ENCODE measurements at places on chromosomes 5 and 9.

DNA sequence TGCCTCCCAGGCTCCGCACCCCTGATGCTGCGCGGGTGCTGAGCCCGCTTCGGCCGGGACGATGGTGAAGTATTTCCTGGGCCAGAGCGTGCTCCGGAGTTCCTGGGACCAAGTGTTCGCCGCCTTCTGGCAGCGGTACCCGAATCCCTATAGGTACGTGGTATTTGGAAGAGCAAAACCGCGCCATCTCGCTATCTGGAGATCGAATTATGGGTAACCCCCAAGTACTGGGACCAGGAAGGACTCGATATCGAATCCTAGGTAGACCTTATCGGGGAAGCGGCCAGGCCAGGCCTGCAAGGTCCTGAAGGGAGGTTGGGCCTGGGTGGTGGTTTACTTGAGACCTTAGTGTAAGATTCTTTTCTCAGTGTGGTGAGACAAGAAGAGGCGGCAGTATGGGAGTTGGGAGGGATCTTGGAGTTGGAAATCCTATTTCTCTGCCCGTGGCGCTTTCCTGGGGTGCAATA lies 359 bp downstream of the PRELID1 start:
- peak; percentile 46 for DNase-seq

GRCh38 chr9:125525921-125526631 lies 180.9 kb downstream of the MAPKAP1 start:
- DNase-seq = no peak

DNA sequence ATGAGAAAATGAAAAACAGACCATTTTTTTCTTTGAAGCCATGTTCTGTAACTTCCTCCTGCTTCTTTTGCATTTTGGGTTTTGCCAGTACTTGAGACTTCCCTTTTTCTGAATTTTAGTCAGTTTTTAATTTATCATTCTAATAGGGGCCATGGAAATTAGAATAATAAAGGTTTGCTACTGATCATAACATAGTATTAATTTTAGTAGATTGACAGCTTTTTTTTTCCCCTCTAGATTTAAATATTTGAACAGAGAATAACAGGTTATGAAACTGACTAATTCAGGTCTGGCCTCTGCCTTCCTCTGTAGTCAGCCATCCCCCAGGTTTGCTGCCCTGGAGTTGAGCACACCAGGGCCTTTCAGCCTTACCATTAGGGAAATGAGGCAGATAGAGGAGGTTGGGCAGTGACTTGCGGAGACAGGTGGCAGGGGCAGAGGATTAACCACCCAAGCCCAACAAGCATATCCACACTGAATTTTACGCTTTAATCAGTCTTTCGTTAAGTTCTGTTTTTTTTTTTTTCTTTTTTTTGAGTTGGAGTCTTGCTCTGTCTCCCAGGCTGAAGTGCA lies 80.1 kb upstream of the TNFAIP8 start:
- peak; percentile 62 for DNase-seq

DNA sequence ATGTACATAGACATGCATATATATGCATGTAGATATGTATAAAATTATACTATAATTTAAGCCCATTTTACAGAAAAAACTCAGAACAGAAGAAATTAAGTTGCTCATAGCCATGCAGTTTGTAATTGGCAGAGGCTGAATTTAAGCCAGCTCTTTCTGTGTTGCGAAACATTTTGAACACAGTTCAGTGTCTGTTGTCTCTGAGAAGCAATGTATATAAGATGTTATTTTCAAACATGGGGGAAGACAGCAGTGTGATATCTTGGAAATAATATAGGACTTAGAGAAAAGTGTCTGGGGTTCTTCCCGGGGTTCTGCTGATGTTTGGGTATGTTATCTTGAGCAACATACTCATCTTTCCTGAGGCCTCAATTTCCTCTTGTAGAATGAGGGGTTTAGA lies 37.6 kb downstream of the SVEP1 start:
- no peak for DNase-seq

DNA sequence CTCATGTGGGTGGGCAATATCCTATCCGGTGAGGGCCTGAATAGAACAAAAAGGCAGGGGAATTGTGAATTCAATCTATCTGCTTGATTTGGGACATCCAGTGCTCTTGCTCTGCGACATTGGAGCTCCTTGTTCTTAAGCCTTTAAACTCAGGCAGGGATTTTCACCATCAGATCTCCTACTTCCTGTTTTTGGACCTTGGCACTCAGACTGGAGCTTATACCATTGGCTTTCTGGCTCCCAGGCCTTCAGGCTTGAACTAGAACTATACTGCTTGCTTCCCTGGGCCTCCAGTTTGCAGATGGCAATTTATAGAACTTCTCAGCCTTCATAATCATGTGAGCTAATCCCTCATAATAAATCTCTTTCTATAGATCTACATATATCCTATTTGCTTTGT lies 134.3 kb upstream of the CLINT1 start:
- DNase-seq = peak; percentile 21

GRCh38 chr9:126481862-126482261 lies 131.9 kb upstream of the LMX1B start:
- DNase-seq = no peak

DNA sequence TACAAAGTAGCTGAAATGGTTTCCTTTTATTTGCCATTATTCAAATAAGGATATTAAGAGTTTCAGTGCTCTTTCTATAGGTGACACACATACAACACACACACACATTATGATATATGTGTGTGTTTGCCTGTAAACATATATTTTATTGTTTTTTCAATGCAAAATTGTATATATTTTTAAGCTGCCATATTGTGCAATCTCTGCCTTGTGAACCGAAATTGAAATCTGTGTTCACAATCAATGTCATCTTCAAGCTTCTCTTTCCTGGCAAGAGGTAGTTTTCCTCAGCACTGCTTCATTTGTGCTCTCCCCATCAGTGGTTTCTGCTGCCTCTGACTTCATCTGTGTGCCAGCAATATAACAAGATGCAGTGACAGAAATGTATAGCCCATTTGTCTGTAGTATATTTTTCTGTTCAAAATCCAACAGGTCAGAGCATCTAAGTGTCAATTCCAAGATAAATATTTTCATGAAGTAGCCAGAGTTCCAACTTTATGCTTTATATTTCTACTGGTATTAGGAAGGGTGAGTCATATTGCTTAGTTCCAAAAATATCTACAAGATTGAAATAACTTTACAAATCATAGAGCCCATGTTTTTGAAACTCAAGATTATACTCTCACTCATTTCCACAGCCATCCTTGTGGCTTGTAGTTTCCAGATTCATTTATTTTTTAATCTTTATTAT lies 1704.8 kb upstream of the CDH9 start:
- no peak for DNase-seq

- no peak for DNase-seq
Measured at GRCh38 chr5:91016954-91017700, 366.0 kb downstream of the ARRDC3 start.

DNA sequence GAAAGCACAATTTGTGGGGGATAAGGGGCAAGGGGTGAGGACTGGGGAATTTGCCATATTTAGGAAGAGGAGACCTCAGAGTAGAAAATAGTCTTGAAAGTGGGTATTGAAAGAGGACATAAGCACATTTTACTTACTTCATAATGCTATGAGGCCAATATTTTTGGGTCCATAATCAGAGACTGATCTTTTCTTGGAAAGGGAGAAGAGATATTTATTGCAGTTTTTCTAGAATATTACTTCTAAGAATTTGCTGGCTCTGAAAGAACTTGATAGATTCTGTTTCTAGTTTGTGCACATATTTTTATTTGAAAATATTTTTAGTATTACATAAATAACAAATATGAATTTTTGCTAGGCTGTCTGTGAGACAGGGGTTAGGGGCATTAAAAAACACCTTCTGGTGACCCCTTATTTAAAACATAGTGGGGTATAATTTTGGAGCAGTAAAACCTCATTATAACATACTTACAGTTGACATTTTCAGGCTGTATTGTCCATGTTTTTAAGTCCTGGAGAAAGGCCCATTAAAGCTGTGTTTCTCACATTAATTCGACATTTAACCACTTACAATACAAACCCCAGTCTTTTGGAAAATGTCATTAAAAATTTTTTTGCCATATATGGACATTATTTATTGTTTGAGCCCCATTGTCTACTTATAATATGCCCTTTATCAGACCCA lies 118.9 kb upstream of the NFIB start:
- no peak for DNase-seq

DNA sequence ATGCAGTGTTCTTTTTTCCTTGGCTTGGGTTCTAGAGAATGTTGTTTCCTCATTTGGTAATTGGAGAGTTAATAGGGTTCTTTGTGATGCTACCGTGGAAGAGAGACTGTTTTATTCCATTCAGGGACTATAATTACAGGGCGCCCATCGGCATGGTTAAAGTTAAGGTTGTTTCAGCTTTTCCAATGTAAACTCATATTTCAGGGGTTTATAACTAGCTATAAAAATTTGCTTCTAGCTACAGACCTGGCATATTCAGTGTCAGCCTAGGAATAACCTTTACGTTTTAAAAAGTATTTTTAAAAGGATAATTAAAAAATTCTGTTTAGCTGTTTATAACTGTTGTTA lies 99.1 kb downstream of the AOPEP start:
- DNase-seq = no peak

GRCh38 chr5:8919096-8919495 lies 626.8 kb downstream of the SEMA5A start:
- DNase-seq = no peak

DNA sequence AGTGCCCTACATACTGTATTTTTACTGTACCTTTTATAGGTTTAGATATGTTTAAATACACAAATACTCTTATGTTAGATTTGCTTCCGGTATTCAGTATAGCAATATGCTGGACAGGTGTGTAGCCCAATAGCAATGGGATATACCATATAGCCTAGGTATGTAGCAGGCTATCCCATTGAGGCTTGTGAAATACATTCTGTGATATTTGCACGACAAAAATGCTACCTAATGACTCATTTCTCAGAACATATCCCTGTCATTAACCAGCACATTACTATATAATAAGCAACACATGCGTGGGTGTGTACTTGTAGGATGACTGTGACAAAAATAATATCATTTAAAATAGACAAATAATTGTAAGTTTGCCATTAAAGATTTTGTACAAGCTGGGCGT lies 208.8 kb downstream of the MRPS30 start:
- no peak for DNase-seq

DNA sequence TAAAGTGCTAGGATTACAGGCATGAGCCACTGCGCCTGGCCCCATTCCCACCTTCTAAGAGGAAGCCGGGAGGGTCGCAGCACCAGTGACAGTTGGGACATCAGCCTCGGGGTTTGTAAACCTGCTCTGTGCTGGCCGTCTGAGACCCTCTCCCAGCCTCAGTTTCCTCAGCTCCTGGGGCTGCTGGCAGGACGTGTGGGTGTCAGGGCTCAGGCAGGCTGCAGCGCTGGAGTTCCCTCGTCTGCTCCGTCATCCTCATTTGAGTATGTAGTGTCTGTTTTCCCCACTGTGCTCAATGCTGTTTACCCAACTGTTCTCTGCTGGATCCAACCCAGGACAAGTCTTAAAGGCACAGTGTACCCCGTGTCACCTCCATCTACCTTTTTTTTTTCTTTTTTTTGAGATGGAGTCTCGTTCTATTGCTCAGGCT lies 2.0 kb upstream of the NINJ1 start:
- no peak for DNase-seq

GRCh38 chr9:68740561-68740960 lies 35.5 kb downstream of the PIP5K1B start:
- DNase-seq = no peak

DNA sequence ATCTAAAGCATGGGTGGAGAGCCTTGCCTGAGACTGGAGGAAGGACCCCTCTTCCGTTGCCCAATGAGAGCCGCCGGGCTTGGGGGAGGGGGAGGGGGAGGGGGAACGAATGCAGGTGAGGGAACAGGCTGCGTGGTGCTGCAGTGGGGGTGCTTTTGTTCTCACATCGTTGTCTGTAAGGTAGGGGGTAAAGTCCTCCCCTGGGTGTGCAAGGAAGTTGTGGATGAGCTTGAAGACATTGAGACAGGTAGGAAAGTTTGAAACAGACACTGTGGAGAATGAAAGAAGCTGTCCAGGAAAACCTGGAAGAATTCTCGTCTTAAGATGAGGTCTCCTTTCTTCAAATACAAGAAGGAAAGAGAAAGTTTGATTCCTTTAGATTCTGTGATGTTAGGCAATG lies 94.1 kb upstream of the LIFR start:
- DNase-seq = no peak

GRCh38 chr5:180625125-180625790 lies 24.1 kb downstream of the FLT4 start:
- no peak for DNase-seq

- no peak for DNase-seq
Measured at GRCh38 chr9:93931905-93932304, 23.2 kb downstream of the BARX1 start.

DNA sequence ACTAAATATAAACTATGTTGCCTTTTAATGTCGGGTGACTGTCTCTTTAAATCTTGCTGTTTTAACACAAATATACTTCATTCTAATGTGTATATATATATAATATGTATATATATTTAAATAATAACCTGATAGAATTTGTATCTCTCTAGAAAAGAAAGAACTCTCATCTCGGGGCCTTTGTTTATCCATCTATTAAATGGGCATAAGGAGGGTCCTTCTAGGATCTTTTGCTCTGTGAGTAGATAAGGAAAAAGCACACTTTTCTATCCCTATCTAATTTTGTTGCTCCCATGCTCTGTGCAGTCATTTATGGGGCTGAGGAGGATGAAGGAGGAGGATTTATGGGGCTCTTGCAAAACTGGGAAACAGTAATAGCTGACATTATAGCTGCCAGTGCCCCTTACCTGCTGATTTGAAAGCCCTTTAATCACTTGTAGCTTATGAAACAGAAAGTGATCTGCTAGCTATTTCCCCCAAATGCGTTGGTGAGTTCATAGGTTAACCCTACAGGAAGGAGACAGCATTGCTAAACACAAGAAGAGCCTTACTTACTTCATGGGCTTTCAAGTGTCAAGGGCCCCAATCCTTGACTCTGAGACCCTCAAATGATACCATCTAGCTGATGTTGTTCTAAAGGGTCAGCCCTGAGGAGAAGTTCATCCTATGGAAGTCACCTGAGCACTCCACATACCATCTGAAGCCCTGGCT lies 5.8 kb upstream of the PPARGC1B start:
- DNase-seq = peak; percentile 57

GRCh38 chr9:74348777-74349176 lies 148.4 kb upstream of the RORB start:
- DNase-seq = no peak

GRCh38 chr5:158511454-158511853 lies 588.3 kb downstream of the EBF1 start:
- no peak for DNase-seq

- DNase-seq = no peak
Measured at GRCh38 chr5:13843175-13843846, 101.2 kb downstream of the DNAH5 start.

DNA sequence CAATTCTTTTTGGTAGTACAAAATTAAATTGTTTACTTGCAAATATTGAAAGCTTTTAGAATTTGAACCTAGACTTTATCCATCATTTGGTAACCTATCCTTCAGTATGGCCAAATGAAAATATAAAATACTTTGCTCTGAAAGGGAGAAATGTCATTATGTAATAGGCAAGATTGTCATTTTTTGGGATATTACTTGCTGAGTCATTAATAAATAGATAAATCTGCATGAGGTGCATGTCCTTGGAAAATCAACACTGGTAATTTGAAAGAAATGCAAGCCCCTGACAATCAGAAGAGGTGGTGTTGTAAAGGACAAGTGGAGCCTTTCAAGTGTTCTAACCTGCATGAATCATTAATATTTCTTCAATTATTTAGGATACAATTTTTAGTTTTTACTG lies 231.8 kb upstream of the CCNG1 start:
- no peak for DNase-seq

GRCh38 chr9:123715258-123715657 lies 214.7 kb downstream of the DENND1A start:
- DNase-seq = no peak

- DNase-seq = no peak
Measured at GRCh38 chr5:84249918-84250630, 134.6 kb downstream of the EDIL3 start.

- no peak for DNase-seq
Measured at GRCh38 chr9:18865542-18865941, 167.5 kb downstream of the SAXO1 start.
